ENCODE measurements at places on chromosomes 2 and 18.

GRCh38 chr2:86157009-86157556, 38.2 kb downstream of the IMMT start:
- no peak for DNase-seq

DNA sequence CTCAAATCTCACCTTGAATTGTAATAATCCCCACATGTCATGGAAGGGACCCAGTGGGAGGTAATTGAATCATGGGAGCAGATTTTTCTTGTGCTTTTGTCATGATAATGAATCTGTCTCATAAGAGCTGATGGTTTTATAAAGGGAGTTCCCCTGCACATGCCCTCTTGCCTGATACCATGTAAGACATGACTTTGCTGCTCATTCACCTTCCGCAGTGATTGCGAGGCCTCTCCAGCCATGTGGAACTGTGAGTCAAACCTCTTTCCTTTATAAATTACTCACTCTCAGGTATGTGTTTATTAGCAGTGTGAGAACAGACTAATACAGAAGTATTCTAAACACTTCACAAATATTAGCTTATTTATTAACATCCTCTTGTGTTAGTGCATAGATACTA, 516.7 kb downstream of the LRRTM4 start:
- no peak for DNase-seq

- no peak for DNase-seq
Measured at GRCh38 chr2:68745006-68745405, 10.4 kb downstream of the ARHGAP25 start.

GRCh38 chr2:8477552-8478470, 204.0 kb upstream of the ID2 start:
- DNase-seq = no peak

DNA sequence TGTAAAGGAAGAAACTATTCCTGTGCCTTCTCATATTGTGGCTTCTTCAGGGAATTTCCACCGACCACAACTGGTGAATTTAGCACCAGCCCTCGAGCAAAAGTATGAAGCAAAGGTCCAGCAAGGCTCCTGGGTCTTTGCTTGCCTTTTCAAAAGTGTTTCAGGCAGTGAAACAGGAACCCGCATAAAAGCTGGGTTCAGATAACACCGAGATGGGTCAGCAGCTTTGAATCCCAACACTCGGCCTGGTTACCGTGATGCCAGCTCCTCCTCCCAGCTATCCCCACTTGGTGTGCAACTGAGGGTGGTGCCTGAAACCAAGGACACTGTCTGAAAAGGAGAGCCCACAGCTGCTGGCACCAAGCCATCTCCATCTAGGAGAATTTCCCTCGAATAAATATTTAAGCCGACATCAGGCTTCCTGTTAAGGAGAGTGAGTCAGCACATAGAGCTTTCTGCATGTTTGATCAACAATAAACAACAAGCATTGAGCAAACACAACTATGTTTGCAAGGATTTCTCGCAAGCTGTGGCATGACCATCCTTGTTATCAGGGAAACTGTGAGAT, 69.5 kb downstream of the ANTXR1 start:
- DNase-seq = no peak

- DNase-seq = no peak
Measured at GRCh38 chr2:234841321-234842015, 110.3 kb upstream of the SH3BP4 start.

All from NCI-H526 treated with DMSO at 0.1 percent for 48 hours (cell line).